ENCODE measurements at places on chromosomes 4 and X.

DNA sequence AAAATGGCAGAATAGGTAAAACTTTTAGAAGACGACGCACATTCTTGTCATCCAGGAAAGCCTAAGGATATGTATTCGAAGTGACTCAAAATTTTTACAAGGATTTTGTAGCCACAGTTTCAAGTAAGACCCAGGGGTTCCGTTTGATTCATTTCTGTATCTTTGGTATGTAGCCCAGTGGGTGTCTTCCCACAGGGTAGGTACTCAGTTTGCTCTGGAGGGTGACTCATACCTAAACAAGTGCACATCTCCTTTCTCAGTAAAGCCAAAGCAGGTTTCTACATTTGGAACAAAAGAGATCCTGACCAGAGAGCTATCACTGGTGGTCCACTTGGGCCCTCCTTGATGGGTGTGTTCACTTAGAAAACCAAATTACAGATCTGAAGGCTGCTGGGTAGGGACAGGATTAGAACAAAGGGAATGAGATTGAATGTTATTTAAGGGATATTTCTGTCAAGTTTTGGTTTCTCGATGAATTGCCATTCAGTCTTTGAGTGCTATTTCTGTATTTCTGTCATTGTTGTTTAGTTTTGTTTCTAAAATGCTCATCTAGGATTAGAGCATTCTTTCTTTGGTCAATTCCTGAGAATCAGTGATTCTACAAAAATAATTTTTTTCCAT, 56.1 kb downstream of the PLS3 start:
- no peak for DNase-seq

- no peak for DNase-seq
These were observed 141.1 kb downstream of the AFF1 start for GRCh38 chr4:87075876-87076275.

GRCh38 chr4:53060278-53060677, 198.2 kb downstream of the RASL11B start:
- no peak for DNase-seq

DNA sequence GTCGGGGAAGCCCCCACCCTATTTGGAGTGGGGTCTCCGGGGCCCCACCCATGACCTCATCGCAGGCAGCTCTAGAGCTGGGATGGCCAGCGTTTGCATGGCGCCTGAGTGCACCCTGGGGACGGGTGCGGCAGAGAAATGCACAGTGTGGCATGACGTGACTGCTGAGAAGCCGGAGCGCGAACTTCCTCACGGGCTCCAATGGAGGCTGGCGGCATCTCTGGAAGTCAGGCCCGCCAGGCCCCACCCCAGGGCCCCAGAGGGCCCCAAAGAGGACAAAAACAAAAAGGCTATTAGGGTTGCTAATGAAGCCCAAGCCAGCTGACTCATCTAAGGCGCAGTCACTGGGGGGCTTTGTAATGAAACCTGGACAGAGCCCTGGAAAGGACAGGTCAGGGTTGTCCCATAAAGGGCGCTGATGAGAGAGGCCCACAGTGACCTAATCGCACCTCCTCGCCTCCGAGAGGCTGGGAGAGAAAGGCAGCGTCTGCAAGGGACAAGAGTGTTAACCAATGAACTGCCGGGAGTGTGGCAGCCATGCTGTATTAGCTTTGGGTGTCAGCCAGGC, 86.0 kb upstream of the C1QTNF7 start:
- DNase-seq: no peak

DNA sequence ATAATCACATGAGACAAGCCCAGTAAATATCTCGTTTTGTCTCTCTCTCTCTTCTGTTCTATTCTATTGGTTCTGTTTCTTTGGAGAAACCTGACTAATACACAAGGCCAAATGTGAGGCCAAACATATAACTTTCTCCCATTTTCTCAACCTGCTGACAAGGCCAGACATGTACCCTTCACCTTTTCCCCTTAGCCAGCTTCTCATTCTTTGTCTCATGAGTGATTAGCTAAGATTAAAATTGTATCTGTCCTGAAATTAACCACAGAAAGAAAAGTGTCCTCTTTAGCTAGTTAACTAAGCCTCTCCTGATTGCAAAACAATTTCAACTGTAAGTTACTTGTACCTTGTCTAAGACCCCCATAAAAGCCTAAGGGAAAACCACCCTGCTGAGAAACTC, 18.5 kb upstream of the ADGRA3 start:
- no peak for DNase-seq

- DNase-seq: peak; percentile 45
These were observed 34.7 kb downstream of the MSL3 start for GRCh38 chrX:11792461-11793421.

GRCh38 chr4:120399826-120400225, 333.2 kb upstream of the MAD2L1 start:
- DNase-seq: no peak

GRCh38 chrX:12981880-12982279, 7.0 kb downstream of the TMSB4X start:
- DNase-seq: no peak

DNA sequence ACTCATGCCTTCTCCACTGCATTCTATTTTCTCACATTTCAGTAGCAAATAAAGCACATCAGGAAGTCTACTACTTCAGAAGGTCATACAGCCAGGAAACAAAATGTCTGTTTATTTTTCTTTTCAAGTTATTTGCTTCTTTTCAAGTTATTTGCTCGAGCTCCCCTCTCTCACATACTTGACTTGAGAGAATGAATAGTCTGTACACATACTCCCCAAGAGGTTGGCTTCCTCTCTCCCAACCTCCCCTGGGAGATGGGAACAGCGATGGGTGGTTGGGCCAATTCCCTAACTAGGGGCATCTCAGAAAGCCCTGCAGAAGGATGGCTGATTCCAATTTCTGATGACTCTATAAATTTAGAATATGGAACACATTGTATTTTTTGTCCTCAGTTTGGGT, 64.7 kb upstream of the PTPN13 start:
- DNase-seq: no peak

DNA sequence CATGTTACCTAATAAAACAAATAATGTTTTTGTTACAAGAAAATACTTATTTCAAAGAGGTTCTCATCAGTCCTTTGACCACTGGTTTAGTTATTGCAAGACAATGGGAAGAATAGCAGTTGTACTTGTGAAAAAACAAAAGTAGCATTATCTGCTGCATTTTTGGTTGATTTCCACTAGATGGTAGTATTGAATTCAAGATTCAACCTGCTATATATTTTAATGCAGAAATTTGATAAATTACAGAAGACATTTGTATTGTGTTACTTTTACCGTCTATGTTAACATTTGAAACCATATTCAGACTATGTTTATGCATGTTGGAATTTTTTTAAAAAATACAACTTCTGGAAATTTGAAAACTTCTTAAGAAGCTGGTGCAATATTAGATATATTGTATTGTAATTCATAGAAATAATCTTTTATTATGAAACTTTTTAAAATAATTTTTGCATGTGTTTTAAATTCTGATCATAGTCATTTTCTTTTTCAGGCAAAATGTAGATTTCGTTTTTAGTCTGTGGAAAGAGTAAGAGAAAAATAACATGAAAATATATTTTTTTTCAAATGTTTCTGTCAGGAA, 56.4 kb downstream of the SPCS3 start:
- no peak for DNase-seq

DNA sequence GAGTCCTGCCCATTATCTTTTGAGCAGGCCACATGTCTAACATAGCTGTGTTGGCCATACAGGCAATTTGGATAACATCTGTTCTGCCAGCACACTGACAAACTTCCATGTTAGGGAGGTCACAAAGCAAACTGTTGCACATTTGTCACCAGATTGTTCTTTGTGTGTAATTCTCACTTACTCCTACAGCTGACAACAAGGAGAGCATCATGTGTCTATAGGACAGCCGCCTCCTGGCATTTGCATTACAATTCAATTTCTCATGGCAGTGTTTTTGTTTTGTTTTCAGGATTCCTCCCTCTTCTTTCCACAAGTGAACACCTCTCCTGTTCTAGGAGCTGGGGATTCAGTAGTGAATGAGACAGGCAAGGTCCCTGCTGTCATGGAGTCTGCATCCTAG, 94.3 kb upstream of the LEF1 start:
- no peak for DNase-seq

DNA sequence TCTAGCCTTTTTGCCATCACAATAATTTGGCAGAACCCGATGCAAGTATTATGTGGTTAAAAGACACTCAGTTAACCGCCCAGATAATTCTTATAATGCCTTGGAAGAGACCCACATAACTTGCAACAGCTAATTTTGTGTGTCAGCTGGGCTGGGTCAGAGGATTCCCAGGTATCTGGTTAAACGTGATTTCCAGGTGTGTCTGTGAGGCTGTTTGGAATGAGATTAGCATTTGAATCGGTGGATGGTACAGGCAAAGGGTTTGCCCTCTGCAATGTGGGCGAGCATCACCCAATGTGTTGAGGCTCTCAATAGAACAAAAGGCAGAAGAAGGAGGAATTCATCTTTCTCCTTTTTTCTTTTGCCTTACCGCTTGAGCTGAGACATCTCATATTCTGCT, 314.2 kb upstream of the PUDP start:
- DNase-seq: no peak

- no peak for DNase-seq
These were observed 251.4 kb upstream of the POF1B start for GRCh38 chrX:85630901-85631300.

- no peak for DNase-seq
These were observed 22.1 kb downstream of the NAP1L5 start for GRCh38 chr4:88675543-88675942.

GRCh38 chr4:139666735-139667281, 1.2 kb downstream of the MGST2 start:
- DNase-seq: no peak

- DNase-seq: no peak
These were observed 82.9 kb downstream of the OR13H1 start for GRCh38 chrX:131626681-131627296.

DNA sequence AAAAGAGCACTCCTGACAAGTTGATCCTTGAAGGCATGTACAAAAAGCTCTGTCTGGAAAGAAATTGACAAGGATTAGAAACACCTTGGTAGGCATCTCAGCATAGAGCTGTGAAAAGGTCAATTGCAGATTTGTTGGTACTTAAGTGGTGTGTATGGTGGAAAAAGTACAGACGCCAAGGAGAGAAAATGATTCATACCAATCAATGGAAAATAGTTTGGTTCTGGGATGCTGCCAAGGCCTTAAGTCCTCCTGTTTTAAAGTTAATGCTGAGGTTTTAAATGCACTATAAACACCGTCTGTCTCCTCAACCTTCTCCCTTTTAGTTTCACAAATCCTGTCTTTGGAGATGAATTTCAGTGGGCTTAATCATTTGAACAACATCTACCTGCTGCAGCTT, 524.1 kb downstream of the IL15 start:
- no peak for DNase-seq

GRCh38 chr4:186792728-186793366, 69.2 kb upstream of the FAT1 start:
- DNase-seq: no peak

DNA sequence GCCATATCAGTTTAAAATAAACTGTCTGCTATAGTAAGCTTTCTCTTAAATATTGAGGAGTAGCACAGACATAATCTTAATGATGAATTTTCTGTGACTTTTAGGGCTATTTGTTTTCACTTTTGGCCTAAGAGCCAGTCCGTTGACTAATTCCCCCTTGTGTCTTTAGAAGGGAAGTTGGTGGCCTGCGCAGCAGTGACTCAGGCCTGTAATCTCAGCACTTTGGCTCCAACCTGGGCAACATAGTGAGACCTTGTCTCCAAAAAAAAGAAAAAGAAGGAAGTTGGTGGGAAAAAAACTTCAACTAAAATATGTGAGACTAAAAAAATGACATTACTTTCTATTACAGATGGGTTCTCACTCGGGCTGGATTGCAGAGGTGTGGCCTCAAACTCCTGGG, 3.4 kb downstream of the NCAPG start:
- DNase-seq: no peak

- DNase-seq: no peak
These were observed 50.8 kb downstream of the ANXA3 start for GRCh38 chr4:78602334-78602733.

- DNase-seq: no peak
These were observed 2106.0 kb downstream of the PCDH7 start for GRCh38 chr4:32826169-32826568.

DNA sequence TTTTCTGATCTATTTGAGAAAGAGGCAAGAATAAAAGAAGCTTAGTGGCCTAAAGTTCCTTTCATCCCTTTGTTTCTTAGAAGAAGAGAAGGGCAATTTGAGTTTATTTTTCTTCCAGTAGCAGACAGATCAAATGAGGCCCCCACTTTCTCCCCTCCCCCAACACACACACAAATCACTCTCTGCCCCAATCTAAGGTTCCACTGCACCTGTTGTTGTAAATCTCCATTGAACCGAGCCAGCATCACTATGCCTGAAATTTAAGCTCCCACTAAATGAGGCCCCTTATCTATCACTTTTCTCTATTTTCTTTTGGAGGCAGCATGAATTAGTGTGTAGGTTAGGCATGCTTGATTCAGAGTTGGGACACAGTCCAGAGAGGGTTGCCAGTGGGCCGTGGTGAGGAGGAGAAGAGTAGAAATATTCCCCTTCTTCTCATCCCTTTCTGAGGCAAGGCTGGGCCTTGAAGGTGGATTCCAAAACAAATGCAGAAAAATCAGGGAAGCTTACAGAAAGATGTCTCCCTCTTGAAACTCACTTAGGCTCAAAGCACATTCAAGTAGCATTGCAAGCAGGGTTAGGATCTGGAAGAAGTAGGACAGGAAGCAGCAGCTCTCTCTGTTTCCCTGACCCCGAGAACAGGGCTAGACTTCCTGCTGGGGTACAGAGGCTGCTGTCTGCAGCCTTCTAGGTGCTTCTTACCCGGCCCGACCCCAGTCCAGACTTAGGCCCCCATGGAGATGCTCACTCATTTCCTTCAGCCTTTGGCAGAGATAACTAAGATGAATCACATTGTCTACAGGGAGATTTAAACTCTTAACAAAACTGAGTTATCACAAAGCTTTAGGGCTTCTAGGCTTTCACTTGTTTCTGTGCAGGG, 70.7 kb downstream of the RASL11B start:
- no peak for DNase-seq

GRCh38 chr4:84470204-84470785, 28.8 kb downstream of the NKX6-1 start:
- no peak for DNase-seq

- DNase-seq: no peak
These were observed 15.4 kb upstream of the KLHL2 start for GRCh38 chr4:165191814-165192499.

Measured in stimulated activated CD4-positive, alpha-beta T cell treated with anti-CD3 and anti-CD28 coated beads, TNF-alpha, amount 100 ng/mL, for 4 hours (primary cell).